ENCODE measurements at places on chromosomes 5 and 9. TPM values are rescaled to one million over a fixed set of nuclear protein-coding genes. Genes with fewer than 3 reads are reported as not detected.

The TRIM7 gene
- 0.10 TPM for polyA plus RNA-seq

The FAM78A gene
- 1.2 TPM for polyA plus RNA-seq

The FOXD4L4 gene
- polyA plus RNA-seq, result 0.07 TPM

The DDX41 gene
- polyA plus RNA-seq, result 48.7 TPM

The ACTBL2 gene
- not detected for polyA plus RNA-seq

The RBM18 gene
- polyA plus RNA-seq, result 3.4 TPM

The CDH12 gene
- polyA plus RNA-seq, result not detected

The ARID3C gene
- 1.1 TPM for polyA plus RNA-seq

The SMIM33 gene
- polyA plus RNA-seq, result not detected

The PCDHGC4 gene
- polyA plus RNA-seq, result not detected

The PCDHB14 gene
- 0.10 TPM for polyA plus RNA-seq

The CCDC152 gene
- polyA plus RNA-seq, result 5.6 TPM

The TEK gene
- polyA plus RNA-seq, result 2.9 TPM

The C5orf22 gene
- polyA plus RNA-seq, result 4.6 TPM

The IL31RA gene
- polyA plus RNA-seq, result not detected

The NACC2 gene
- polyA plus RNA-seq, result 4.8 TPM

The ANKDD1B gene
- 0.05 TPM for polyA plus RNA-seq

The CYSRT1 gene
- polyA plus RNA-seq, result 0.15 TPM

The CDH9 gene
- not detected for polyA plus RNA-seq

The LURAP1L gene
- polyA plus RNA-seq, result 9.9 TPM

The AP3S1 gene
- polyA plus RNA-seq, result 52.7 TPM

The SLC34A3 gene
- polyA plus RNA-seq, result not detected

The CCIN gene
- polyA plus RNA-seq, result not detected

The FBP2 gene
- not detected for polyA plus RNA-seq

The DBH gene
- 21.2 TPM for polyA plus RNA-seq

The RMRP gene
- polyA plus RNA-seq, result 50.9 TPM

The KCNV2 gene
- 0.10 TPM for polyA plus RNA-seq

The TXN gene
- 400 TPM for polyA plus RNA-seq

The SLC25A2 gene
- polyA plus RNA-seq, result not detected

Data from liver (tissue), 10 donors.